Breast epithelium (tissue), 4 donors: ENCODE measurements at places on chromosomes 5 and 9. TPM values are rescaled to one million over a fixed set of nuclear protein-coding genes. Genes with fewer than 3 reads are reported as not detected.

Gene AGXT2
- not detected for total RNA-seq

Gene ANKRD18B
- not detected for total RNA-seq

Gene CAPSL
- not detected for total RNA-seq

Gene ARHGEF37
- 54.4 TPM for total RNA-seq

Gene FAM81B
- total RNA-seq = not detected

Gene NDUFB6
- 26.2 TPM for total RNA-seq

Gene DHFR
- 22.4 TPM for total RNA-seq

Gene SHISAL2B
- not detected for total RNA-seq

Gene TPPP
- total RNA-seq = 4.3 TPM

Gene PFN3
- not detected for total RNA-seq

Gene CDK7
- 28.7 TPM for total RNA-seq

Gene RAB3C
- total RNA-seq = 2.6 TPM

Gene FTMT
- total RNA-seq = 0.44 TPM

Gene CNOT8
- total RNA-seq = 84.7 TPM

Gene SH3TC2
- total RNA-seq = 9.4 TPM

Gene CLIC3
- not detected for total RNA-seq

Gene NEURL1B
- total RNA-seq = 17.0 TPM

Gene LHFPL2
- 36.8 TPM for total RNA-seq

Gene WASHC1
- total RNA-seq = 7.5 TPM

Gene TNC
- 44.6 TPM for total RNA-seq

Gene PCDHA1
- not detected for total RNA-seq

Gene PCDHB6
- total RNA-seq = 1.4 TPM

Gene SHOC1
- not detected for total RNA-seq

Gene GFPT2
- 60.0 TPM for total RNA-seq

Gene DENND1A
- 18.4 TPM for total RNA-seq

Gene FIBCD1
- total RNA-seq = 0.16 TPM

Gene CD72
- 3.6 TPM for total RNA-seq

Gene NUDCD2
- 9.8 TPM for total RNA-seq

Gene SLC45A2
- not detected for total RNA-seq

Gene FBP1
- total RNA-seq = 33.4 TPM

Gene C9
- 1.8 TPM for total RNA-seq

Gene PCDHGB4
- 8.9 TPM for total RNA-seq

Gene PCDHGA3
- total RNA-seq = 5.9 TPM

Gene PLCXD3
- 2.0 TPM for total RNA-seq

Gene ASPN
- total RNA-seq = 3.9 TPM

Gene STPG3
- not detected for total RNA-seq

Gene RASGRF2
- 15.7 TPM for total RNA-seq

Gene IL3
- not detected for total RNA-seq

Gene ZDHHC11B
- total RNA-seq = 1.1 TPM

Gene GMCL2
- total RNA-seq = not detected

Gene SMAD5
- total RNA-seq = 45.6 TPM

Gene OSMR
- 54.0 TPM for total RNA-seq

Gene GFM2
- total RNA-seq = 21.0 TPM
